Stomach (tissue), 19 donors: ENCODE measurements at places on chromosomes 13 and 19. TPM values are rescaled to one million over a fixed set of nuclear protein-coding genes. Genes with fewer than 3 reads are reported as not detected.

Gene FXYD3
- total RNA-seq: 84.8 TPM

Gene OVOL3
- total RNA-seq: not detected

Gene FPR3
- total RNA-seq: 1.6 TPM

Gene KIR3DL1
- total RNA-seq: not detected

Gene ZNF177
- 4.1 TPM for total RNA-seq

Gene SHD
- not detected for total RNA-seq

Gene NCR1
- total RNA-seq: 1.1 TPM

Gene KLF1
- not detected for total RNA-seq

Gene DCUN1D2
- 31.5 TPM for total RNA-seq

Gene MEGF8
- 38.8 TPM for total RNA-seq

Gene MRI1
- 48.7 TPM for total RNA-seq

Gene KLK13
- total RNA-seq: 10.0 TPM

Gene FFAR2
- total RNA-seq: not detected

Gene TJP3
- 128 TPM for total RNA-seq

Gene LILRA1
- total RNA-seq: not detected

Gene PODNL1
- not detected for total RNA-seq

Gene OR4F17
- not detected for total RNA-seq

Gene PHF11
- total RNA-seq: 55.8 TPM

Gene GRK1
- total RNA-seq: not detected

Gene NUFIP1
- total RNA-seq: not detected

Gene DACH1
- total RNA-seq: 6.7 TPM

Gene CDX2
- 2.4 TPM for total RNA-seq

Gene LRRC25
- 7.2 TPM for total RNA-seq

Gene CPAMD8
- 10.7 TPM for total RNA-seq

Gene CHERP
- total RNA-seq: 7.5 TPM

Gene CCDC169
- not detected for total RNA-seq

Gene ZNF709
- 0.58 TPM for total RNA-seq

Gene PLPPR2
- total RNA-seq: 364 TPM

Gene ENOX1
- 6.2 TPM for total RNA-seq

Gene CYP2A13
- not detected for total RNA-seq

Gene AMH
- total RNA-seq: not detected

Gene PRR22
- total RNA-seq: not detected

Gene CDC16
- 71.0 TPM for total RNA-seq

Gene ZNF763
- 3.3 TPM for total RNA-seq

Gene SHISA7
- not detected for total RNA-seq

Gene RCBTB2
- 4.5 TPM for total RNA-seq

Gene DACT3
- total RNA-seq: 9.7 TPM

Gene GPC6
- 40.8 TPM for total RNA-seq

Gene FCHO1
- total RNA-seq: not detected

Gene TNFAIP8L1
- total RNA-seq: 7.0 TPM

Gene RNF113B
- not detected for total RNA-seq

Gene PALM3
- 12.2 TPM for total RNA-seq

Gene C5AR2
- not detected for total RNA-seq

Gene SIGLEC8
- total RNA-seq: not detected

Gene LHB
- total RNA-seq: not detected

Gene SBK2
- total RNA-seq: not detected

Gene CEBPG
- total RNA-seq: 19.4 TPM

Gene SLC25A41
- not detected for total RNA-seq

Gene ZNF491
- total RNA-seq: 3.1 TPM

Gene ZNF587B
- 22.9 TPM for total RNA-seq

Gene S1PR2
- total RNA-seq: 0.45 TPM

Gene WDR83
- total RNA-seq: 9.6 TPM

Gene KCNJ14
- total RNA-seq: 4.6 TPM

Gene DLL3
- total RNA-seq: not detected

Gene CEACAM6
- total RNA-seq: 5.5 TPM

Gene SPTBN4
- total RNA-seq: 2.2 TPM

Gene NALCN
- total RNA-seq: not detected

Gene RGS9BP
- not detected for total RNA-seq
